NCI-H187 (cell line): ENCODE measurements at places on chromosomes 7 and 10.

DNA sequence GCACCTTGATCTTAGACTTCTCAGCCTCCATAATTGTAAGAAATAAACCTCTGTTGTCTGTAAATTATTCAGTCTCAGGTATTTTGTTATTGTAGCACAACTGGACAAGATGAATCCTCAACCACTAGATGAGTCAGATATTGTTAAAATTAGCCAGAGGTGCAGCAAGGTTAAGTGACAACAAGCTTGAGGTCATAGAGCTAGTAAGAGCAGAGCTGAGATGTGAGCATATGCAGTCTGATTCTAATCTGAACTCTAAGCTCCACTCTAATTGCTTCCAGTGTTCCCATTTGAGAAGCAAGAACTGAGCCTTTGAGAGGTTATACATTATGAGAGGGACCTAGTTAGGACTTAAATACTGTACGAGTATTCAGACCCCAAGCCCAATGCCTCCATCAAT lies 93.1 kb downstream of the FZD1 start:
- no peak for DNase-seq

DNA sequence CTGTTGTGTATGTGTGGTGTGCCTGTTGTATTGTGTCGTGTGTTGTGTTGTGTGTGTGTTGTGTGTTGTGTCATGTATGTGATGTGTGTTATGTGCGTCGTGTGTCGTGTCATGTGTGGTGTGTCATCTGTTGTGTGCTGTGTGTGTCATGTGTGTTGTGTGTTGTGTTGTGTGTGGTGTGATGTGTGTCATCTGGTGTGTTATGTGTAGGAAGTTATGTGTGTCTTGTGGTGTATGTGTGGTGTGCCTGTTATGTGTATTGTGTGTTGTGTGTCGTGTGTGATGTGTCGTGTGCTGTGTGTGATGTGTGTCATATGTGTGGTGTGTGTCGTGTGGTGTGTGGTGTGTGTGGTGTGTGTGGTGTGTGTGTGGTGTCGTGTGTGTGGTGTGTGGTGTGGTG lies 145.2 kb downstream of the DNAJB6 start:
- no peak for DNase-seq

DNA sequence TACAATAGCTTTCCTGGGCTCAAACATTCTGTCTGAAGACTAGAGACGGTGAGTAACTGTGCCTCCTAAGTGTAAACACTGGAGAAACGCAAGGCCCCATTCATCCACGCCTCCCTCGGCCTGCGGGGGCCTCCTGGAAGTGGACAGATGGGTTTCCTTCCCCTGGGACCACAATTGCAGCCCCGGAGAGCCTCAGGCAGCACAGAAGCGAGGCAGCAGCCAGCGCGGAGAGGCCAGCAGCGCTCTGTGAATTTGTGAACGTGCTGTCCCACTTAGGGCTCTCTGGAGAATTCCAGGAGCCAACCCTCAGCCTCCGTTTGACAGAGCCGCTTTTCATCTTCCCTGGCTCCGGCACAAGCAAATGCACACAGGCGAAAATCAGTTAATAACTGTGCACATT lies 23.2 kb upstream of the CALN1 start:
- peak; percentile 55 for DNase-seq

DNA sequence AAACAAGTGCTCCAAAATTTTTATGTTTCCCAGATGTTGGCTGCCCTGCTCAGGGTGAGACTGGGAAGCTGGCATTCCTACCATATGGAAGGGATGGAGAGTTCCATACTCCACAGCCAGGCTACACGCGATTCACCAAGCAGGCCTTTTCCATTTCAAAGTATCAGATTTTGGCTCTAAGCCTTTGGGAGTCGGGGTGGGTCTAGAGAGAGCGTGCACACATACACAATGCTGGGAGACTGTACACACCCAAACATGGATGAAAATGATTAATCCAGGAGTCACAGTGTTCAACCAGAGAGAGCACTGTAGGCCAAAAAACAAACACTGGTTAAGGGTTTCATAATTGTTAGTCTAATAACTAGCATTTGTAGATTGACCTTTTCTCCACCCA lies 295.0 kb downstream of the BICC1 start:
- no peak for DNase-seq

DNA sequence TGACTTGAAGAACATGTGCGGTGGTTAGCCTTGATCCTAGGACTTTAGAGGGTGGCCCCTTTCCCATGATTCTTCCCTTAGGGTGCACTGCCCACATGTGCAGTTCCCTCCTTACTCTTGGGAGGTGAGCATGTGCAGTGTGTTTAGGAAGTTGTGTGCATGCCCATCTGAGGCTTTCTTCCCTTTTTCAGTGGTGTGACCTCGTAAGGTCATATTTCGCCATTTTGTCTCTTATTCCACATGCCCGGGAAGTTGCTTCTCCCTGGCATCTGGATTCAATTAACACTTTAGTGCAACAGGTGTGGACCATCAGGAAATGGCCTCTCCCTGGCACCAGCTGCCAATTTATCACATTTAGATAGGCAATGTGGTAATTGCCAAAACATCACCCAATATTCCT lies 380.6 kb upstream of the VSTM2A start:
- DNase-seq, result no peak

- no peak for DNase-seq
These were observed 11.9 kb downstream of the CHST3 start for GRCh38 chr10:71975871-71976725.

DNA sequence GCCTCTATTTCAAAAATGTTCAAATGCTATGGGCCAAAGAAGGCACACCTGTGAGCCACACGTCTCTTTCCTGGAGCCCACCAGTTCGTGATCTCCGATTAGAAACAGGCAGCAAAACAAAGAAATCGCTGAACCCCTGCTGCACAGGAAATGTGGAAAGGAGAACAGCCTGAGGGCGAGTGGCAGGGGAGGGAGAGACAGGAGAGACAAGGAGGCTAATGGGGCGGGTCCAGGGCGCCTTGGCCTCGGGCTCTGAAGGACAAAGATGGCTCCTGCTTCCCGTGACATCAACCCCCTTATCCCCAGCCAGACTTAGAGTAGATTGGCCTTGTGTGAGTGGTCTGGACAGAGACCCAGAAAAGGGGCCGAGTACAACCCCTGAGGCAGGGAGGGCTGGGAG lies 62.4 kb upstream of the DOCK1 start:
- no peak for DNase-seq

DNA sequence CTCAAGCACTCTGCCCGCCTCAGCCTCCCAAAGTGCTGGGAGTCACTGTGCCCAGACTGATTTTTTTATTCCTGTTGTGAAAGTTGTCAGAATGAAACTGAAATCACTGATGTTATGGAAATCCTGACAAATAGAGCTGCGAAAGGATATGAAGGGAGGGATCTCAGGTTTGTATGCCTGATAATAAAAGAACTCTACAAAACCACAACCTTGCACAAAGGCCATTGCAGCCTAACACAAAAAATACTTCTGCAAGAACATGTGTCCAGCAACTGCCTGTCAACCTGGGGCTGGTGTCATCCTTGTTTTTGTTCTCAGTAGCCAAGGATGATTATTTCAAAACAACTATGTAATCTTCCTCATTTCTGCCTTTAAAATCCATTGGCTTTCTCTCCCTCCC lies 126.1 kb downstream of the NEBL start:
- no peak for DNase-seq

GRCh38 chr10:61391281-61391680 lies 61.9 kb downstream of the TMEM26 start:
- DNase-seq, result no peak

DNA sequence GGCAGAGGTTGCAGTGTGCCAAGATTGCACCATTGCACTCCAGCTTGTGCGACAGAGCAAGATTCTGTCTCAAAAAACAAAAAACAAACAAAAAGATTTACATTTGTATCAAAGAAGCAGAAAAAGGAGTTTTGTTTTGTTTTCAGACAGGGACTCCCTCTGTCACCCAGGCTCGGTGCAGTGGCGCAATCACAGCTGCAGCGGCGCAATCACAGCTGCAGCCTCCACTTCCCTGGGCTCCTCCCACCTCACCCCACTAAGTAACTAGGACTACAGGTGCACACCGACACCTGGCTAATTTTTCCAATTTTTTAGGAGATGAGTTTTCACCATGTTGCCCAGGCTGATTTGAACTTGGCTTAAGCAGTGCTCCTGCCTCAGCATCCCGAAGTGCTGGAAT lies 1.8 kb downstream of the ARMC10 start:
- no peak for DNase-seq

GRCh38 chr10:129187331-129187730 lies 279.7 kb upstream of the MGMT start:
- no peak for DNase-seq

- DNase-seq, result no peak
These were observed 149.6 kb downstream of the BICC1 start for GRCh38 chr10:58662314-58662713.
